Osteoblast (primary cell): ENCODE measurements at places on chromosomes 6 and 20. TPM values are rescaled to one million over a fixed set of nuclear protein-coding genes. Genes with fewer than 3 reads are reported as not detected.

The FKBP1C gene
- total RNA-seq, result 0.88 and 1.1 TPM in 2 replicates

The RAET1E gene
- total RNA-seq, result 0.36 and 0.88 TPM in 2 replicates

The FABP7 gene
- not detected in 2 replicates for total RNA-seq

GRCh38 chr20:63056236-63057170 is 49.7 kb upstream of the BHLHE23 start:
- DNase-seq, result peak; percentile 92

DNA sequence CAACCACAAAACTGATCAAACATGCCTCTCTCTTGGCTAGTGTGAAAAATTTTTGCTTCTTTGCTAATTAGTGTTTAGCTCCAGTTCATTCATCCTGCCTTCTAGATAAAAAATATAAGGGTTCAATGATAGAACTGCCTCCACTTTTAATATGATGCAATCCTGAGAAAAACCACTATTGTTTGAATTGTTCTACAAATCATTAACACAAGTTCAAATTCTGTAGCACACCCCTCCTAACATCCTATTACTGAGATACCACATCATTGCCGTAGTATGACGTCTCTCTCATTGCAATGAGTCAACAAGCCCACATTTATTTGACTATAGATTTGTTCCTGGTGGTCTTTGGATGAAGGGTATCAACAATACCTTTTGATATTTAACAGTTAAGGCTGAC is 365.8 kb upstream of the OPRM1 start:
- no peak for DNase-seq

DNA sequence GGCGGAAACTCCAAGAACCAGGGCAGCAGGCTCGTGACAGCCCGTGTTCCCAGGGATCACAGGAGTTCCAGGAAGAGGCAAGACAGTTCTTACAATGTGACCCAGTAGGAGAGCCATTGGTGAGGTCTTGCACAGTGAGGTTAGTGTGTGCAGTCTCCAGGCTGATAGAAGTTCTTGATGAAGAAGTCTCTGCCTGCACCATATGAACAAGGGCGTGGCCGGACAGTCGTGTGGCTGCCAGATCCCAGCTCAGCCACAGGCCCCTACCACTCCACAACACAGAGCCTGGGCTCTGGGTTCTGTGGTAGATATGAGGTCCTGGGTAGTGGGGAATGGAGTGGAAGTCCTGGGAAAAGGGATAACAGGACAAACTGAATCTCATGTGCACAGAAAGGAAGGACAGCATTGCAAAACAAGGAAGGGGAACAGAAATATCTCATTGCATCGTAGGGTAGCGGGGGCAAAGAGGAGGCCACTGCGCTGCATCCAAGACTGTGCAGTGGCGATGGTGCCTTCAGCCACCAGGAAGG is 65.2 kb downstream of the STX11 start:
- DNase-seq, result peak; percentile 87

GRCh38 chr6:30970946-30971345 is 12.6 kb upstream of the MUC21 start:
- DNase-seq, result no peak

DNA sequence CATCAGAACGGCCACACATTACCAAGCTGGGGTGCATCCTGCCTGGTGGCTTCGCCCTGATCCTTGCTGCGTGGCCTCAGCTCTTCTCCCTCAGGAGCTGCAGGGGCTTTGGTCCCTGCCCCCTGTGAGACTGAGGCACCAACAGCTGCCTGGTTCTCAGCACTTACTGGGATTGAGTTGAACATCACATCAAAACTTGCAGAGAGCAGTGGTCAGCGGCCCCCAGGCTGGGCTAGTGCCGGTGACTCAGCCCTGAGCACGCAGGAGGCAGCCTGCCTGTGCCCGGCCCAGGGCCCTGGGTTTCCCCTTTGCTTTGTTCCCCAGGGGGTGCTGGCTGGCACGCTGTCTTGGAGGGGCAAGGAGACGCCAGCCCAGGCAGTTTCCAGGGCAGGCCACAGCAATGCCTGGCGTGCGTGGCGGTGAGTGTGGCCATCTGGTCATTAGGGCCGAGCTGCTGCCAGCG is 63.3 kb downstream of the DLL1 start:
- no peak for DNase-seq
